ENCODE measurements at places on chromosomes 4 and X.

GRCh38 chr4:78630615-78631014 lies 79.0 kb downstream of the ANXA3 start:
- no peak for DNase-seq

DNA sequence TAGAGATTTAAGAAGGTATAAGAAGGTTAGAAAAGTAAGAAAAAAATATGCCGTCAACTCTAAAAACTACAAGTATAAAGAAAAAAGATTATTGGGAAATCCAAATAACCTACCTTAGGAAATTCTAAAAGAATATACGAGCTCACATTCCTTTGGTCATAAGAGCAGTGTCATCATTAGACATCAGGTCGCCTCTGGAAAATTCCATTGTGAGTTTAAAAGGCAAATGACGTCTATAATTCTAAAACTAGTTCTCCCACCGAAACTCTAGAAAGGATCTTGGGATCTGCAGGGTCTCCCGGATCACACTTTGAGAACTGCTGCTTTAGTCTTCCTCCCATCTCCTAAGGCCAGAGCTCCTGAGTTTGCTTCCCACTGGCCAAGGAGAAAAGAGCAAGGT lies 518 bp upstream of the SAT1 start:
- DNase-seq, result no peak

DNA sequence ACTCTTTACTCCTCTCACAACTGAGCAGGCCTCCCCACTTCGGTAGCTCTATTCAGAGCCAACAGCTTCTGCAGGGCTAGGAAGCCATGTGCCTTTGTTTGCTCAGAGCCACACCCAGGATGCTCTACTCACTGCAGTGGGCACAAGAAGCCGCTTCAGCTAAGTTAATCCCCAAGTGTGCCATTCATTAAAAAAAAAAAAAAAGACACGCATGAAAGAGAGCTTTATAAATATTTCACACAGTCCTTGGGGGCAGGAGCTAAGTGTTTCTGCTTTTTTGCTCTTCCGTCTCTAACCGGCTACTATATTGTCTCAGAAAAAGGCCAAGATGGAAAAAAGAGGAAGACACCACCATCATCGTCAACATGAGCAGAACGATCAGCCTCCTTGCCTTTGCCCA lies 8.1 kb downstream of the CRMP1 start:
- DNase-seq, result no peak

DNA sequence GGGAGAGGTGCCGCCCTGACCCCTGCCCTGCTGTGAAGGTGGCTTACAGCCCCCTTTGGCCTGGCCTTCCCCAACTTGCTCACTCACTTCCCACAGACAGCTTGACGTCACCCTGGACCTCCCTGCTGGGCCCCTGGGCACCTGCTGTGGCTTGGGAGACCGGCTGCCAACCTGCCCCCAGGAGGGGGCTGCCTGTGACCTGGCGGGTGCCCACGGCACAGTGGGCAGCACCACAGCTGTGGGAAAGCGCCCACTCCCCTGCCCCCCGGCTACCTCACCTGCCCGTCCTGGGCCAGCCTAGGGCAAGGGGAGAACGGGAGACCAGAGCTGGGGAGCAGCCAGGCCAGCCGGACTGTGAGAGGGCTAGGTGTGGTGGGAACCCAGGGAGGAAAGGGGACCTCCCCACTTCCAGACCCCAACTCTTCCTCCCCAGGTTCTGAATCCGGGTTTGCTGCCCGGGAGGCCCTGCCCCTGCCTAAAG lies 2.4 kb upstream of the ZFP92 start:
- no peak for DNase-seq

DNA sequence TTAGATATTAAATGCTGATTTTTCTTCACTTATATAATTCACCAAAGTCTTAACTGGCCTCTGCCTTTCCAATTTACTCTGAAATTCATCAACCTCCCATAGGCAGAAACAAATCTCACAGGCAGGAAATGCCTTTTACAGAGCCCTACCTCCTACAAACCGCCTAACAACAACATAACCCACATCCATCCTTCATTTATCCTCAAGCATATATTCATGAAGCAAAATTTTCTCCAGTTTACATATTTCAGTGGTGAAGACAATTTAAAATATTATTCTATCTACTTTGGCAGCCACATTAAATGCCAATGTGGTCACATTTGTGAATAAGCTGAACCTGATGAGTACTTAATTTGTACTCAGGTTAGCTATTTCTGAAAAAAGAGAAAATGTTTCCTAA lies 30.3 kb downstream of the SEPSECS start:
- DNase-seq, result no peak

- no peak for DNase-seq
Measured at GRCh38 chr4:89416960-89417359, 109.4 kb upstream of the GPRIN3 start.

DNA sequence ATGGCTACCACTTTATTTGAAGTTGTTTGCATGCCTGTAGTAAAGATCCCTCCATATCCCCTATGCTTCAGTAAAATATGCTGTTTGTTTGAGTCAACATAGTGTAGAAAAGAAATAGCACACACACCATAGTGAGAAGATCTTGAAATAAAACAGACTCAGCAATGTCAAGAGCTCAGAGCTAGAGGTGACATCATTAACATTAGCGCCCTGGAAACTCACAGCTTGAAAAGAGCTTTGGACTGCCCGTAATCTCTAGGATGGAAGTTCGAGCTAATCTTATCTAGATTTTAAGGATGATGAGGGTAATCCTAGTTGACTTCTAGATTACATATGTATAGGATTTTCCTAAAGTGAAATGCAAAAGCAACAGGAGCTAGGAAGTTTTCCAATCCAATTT lies 275.6 kb downstream of the SMARCA1 start:
- no peak for DNase-seq

GRCh38 chr4:98994474-98995182 lies 893 bp upstream of the METAP1 start:
- DNase-seq, result peak; percentile 48

- DNase-seq, result no peak
Measured at GRCh38 chrX:71995122-71995521, 84.5 kb downstream of the NHSL2 start.

- no peak for DNase-seq
Measured at GRCh38 chrX:21991504-21991903, 40.6 kb upstream of the PHEX start.

DNA sequence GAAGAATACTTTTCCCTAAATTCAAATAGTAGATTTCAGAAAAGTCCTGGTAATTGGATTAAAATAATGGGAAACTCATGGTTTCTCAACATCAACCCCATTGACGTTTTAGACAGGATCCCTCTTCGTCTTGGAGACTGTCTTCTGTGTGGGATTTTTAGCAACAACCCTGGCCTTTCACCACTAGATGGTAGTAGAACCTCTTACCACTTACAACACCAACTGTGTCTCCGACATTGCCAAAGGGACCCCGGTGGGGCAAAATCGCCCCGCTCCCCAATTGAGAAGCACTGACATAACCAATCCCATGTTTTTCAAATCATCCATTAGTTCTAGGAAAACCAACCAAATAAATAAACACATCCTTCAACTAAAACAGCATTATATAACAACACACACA lies 16.9 kb upstream of the ANOS1 start:
- peak; percentile 46 for DNase-seq

DNA sequence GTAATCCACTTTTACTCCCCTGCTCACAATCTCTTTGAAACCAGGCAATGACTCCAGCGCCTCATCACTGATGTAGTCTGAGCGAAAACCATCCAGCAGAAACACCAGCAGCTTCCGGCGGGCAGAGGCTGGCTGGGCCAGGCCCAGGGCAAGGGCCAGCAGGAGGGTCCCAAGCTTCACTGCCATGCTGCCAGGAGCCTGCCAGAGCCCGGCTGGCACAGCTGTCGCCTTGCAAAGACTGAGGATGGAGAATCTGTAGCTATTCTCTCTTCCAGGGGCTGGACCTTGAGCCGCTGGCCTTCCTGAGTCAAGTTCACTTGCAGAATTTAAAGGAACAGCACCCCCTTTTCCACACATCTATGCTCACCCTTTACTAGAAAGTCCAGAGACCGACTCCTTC lies at the start of gene ENPP6:
TSS of gene ENPP6 (minus strand) at position 240 of the 400 bp plus-strand sequence. CDS start at position 186, 54 bp downstream.
- DNase-seq, result no peak

DNA sequence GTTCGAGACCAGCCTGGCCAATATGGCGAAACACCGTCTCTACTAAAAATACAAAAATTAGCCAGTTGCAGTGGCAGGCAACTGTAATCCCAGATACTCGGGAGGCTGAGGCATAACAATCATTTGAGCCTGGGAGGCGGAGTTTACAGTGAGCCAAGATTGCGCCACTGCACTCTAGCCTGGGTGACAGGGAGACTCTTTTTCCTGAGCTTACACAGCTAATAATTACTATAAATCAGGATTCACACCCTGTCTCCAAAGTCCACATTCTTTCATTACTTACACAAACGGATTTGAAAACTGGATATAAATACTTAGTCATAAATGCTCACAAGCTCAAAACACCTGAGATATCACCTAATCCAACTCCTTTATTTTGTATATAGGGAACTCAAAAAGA lies 151.6 kb downstream of the LRBA start:
- DNase-seq, result no peak

DNA sequence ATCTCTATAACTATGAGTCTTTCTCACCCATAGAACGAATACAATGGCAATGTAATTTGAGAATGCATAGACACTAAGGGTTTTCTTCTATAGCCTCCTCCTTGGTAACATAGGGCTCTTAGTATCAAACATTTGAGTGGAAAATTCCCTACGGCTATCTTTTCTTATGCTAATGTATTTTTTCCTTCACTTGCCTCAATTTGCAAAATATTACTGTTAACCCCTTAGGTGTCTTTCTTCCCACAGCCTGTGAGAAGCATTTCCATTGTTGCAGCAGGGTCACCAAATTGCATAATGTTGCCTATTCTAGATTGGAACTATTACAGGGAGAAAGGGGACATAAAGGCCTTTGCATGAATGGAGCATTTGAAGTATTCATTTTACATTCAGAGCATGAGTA lies 140.5 kb upstream of the RAPGEF2 start:
- DNase-seq, result no peak

DNA sequence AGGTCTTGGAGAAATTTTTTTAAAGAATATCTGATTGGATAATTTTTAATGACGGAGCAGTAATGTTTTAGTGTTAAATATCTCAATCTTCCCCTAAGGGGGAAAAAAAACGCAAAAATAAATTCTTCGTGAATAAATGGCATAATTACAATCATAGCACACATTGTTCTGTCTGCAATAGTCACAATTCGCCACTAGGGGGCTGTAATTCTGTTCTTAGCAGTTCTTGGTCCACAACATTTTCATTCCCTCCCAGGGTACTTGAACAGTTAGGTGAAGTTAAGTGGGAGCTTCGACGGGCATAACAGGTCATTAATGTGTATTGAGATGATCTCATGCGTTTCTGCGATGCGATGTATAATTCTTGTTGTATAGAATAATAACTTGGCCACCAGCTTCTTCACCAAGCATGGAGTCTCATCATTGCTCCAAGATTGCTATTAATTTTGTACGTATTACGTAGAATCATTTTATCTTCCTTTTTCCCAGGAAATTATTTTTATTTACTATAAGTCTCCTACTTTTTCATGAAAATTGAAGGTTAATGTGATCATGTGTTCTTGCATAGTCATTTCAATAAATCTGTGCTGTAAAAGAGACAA lies 27.2 kb downstream of the HTR2C start:
- DNase-seq, result peak; percentile 76

DNA sequence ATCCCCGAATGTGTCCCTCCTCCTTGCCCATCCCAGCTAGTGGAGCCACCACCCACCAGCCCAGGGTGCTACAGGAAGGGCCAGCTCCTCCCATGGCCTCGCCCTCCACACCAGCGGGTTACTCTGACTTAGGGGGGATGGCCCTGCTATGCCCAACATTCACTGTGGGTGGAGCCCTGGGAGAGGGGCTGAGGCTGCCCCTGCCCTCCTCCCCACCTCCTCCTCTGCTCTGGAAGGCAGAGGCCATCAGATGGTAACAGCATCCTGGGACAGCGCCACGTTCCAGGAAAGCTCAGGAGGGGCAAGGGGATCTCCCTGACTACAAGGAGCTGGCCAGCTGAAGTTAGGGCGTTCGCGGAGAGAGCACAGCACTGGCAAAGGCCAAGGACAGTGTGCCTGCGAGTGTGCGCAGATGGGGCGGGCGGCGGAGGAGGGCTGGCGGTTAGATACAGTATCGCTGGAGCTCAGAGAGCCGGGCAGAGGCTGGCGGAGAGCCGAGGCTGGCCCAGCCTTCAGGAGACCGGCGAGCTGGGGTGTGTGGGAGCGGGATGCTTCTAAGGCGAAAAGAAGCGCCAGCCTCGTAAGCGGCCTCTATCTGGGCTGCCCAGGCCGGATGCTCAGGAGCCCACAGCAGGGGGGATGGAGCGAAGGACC lies 1.5 kb downstream of the JAKMIP1 start:
- no peak for DNase-seq

DNA sequence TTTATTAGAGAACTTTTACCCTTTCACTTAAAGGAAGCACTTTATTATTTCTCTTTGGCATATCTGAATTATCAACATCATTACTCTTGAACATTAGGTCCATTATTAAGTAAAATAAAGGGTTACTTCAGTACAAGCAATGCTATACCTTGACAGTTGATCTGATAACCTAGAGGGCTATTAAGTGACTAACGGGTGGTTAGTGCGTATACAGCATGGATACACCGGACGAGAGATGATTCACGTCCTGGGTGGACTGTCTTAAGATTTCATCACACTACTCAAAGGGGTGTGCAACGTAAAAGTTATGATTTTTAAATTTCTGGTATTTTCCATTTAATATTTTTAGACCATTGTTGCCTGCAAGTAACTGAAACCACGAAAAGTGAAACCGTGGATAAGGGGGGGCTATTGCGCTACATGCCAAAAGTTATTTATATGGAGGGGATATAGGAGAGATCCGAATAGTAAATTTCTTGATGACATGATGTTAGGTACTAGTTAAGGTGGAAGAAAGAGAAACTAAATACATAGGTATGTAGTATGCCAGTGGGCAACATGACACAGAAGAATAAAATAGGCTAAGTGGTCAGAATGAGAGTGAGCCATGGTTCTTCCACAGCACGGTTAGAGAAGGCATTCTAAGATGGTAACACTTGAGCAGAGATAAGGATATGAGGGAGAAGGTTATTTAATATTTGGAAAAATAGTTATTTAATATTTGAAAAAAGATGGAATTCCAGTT lies 230.8 kb upstream of the ANKRD50 start:
- DNase-seq, result peak; percentile 38

- DNase-seq, result no peak
Measured at GRCh38 chr4:6714954-6715353, 1.0 kb upstream of the BLOC1S4 start.

- no peak for DNase-seq
Measured at GRCh38 chr4:81442484-81443085, 29.1 kb downstream of the RASGEF1B start.

- no peak for DNase-seq
Measured at GRCh38 chrX:11546917-11547316, 118.8 kb downstream of the ARHGAP6 start.

GRCh38 chr4:174926958-174927357 lies 8.8 kb downstream of the ADAM29 start:
- no peak for DNase-seq

All from adipocyte (in vitro differentiated cells).